Sigmoid colon (tissue), 7 donors: ENCODE measurements at places on chromosomes 11 and 22. TPM values are rescaled to one million over a fixed set of nuclear protein-coding genes. Genes with fewer than 3 reads are reported as not detected.

ATG16L2 gene
- 16.8 TPM for total RNA-seq

SBF1 gene
- total RNA-seq, result 53.7 TPM

DNA sequence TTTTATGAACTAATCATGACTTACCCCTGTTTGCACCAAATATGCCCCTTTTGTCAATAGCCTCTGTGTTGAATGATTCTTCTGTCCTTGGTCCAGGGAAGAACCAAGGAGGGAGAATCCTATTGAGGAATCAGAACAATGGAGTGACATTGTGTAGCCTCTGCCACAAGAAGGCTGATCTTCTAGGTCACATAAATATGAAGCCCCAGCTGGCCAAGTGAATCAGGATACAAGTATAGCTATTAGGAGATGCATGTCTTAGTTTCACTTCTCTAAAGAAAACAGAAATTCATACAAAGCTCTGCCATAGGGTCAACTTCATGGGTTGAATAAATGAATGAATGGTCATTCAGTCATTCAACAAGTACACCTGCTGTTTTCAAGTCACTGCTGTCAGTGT lies 118.2 kb upstream of the BLID start:
- H3K27me3 ChIP-seq, result no peaks in the 10 kb centered on the region
- H3K4me3 ChIP-seq, result no peak overlapping the region
- peaks cover 13% of the 10 kb centered on the region for H3K4me1 ChIP-seq
- DNase-seq, result no peak
- H3K27ac ChIP-seq, result no peak overlapping the region

DNA sequence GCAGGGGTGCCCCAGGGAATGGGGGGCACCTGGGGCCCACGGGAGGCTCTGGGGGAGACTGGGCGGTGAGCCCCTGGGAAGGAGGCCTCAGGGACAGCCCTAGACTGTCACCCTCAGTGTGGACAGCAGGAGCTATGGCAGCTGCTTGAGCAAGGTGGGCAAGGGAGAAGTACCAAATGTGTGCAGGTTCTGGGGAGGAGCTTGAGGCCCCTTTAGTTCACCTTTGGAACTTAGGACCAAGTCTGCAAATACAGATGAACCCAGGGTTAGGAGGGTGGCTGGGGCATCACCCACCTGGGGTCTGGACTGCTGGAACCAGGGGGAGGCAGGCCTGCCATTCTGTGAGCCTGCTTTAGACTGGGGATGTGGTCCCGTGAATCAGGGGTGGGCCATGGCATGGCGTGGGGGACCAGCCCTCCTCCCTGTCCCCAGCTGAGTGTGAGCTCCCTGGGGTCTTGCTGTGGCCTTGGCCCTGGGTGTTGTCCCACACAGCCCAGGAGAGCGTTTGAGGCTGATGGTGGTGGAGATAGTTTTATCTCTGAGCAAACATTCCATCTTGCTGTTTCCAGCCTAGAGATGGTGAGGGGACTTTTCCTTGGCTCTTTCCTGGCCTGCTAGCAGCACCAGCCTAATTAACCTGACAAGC lies 122.3 kb downstream of the KCNQ1 start:
- DNase-seq, result peak; percentile 54
- H3K4me1 ChIP-seq, result no peaks in the 10 kb centered on the region
- no peak overlapping the region for H3K4me3 ChIP-seq
- H3K27ac ChIP-seq, result no peak overlapping the region

GRCh38 chr11:88849368-88849767 lies 216.4 kb downstream of the GRM5 start:
- H3K27ac ChIP-seq, result no peak overlapping the region
- no peak overlapping the region for H3K4me3 ChIP-seq
- H3K27me3 ChIP-seq, result no peaks in the 10 kb centered on the region
- DNase-seq, result no peak

- H3K4me3 ChIP-seq, result no peak overlapping the region
- no peaks in the 10 kb centered on the region for H3K36me3 ChIP-seq
- H3K27ac ChIP-seq, result no peak overlapping the region
- no peak for DNase-seq
- H3K4me1 ChIP-seq, result peaks cover 23% of the 10 kb centered on the region
- H3K27me3 ChIP-seq, result no peaks in the 10 kb centered on the region
Observed at GRCh38 chr11:120126620-120127019, 11.3 kb downstream of the TRIM29 start.

DNA sequence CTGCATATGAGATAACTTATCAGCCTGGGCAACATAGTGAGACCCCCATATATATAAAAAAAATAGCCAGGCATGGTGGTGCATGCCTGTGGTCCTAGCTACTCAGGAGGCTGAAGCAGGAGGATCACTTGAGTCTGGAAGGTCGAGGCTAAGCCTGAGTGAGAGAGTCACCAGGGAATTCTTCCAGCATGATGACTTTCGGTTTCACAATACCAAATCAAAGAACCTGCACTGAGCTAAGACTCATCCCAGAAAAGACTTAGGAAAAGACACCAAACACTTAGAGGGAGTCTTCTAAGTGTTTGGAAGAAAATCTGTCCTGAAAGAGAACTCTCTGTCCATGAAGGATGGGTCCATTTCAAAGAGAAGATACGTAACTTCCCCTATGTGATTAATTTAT lies 12.7 kb downstream of the STK33 start:
- no peak overlapping the region for H3K4me3 ChIP-seq
- H3K27ac ChIP-seq, result no peak overlapping the region
- H3K36me3 ChIP-seq, result no peaks in the 10 kb centered on the region
- H3K4me1 ChIP-seq, result no peaks in the 10 kb centered on the region
- no peaks in the 10 kb centered on the region for H3K27me3 ChIP-seq
- DNase-seq, result no peak

GRCh38 chr11:88345408-88345807 lies 7.9 kb upstream of the CTSC start:
- H3K36me3 ChIP-seq, result no peaks in the 10 kb centered on the region
- H3K27me3 ChIP-seq, result no peaks in the 10 kb centered on the region
- peaks cover 8% of the 10 kb centered on the region for H3K4me1 ChIP-seq
- H3K27ac ChIP-seq, result no peak overlapping the region
- DNase-seq, result no peak
